Progenitor cell of endocrine pancreas (in vitro differentiated cells): ENCODE measurements at places on chromosomes 3 and 15.

GRCh38 chr15:88538972-88539371 lies 7.5 kb downstream of the DET1 start:
- no peak for DNase-seq

DNA sequence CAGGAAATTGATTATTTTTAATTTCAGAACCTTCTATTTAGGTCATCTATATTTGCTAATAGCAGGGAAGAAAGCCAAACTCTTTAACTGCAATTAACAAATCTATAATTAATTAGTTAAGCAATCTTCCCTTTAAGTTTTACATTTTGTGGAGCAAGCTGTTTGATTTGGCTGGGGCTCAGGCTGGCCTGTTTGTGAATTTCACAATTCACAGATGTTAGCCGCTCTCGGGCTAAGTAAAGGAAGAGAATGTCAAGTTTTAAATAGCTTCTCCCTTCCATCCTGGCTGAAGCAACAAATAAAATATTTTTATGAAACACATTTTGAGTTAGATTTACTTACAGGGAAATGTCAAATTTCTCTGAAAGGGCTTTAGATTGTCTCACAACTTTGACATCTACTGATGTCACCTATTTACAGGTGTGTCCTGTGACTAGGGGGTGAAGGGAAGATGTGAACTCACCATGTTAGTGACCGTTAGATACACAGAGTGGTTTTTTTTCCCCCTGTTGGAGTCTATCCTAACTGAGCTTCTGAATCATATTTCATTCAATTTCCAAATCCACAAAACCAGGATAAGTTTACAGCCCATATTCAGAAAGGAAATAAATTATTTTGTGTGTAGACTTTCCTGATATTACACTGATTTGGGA lies 1.3 kb upstream of the TP63 start:
- no peak for DNase-seq

DNA sequence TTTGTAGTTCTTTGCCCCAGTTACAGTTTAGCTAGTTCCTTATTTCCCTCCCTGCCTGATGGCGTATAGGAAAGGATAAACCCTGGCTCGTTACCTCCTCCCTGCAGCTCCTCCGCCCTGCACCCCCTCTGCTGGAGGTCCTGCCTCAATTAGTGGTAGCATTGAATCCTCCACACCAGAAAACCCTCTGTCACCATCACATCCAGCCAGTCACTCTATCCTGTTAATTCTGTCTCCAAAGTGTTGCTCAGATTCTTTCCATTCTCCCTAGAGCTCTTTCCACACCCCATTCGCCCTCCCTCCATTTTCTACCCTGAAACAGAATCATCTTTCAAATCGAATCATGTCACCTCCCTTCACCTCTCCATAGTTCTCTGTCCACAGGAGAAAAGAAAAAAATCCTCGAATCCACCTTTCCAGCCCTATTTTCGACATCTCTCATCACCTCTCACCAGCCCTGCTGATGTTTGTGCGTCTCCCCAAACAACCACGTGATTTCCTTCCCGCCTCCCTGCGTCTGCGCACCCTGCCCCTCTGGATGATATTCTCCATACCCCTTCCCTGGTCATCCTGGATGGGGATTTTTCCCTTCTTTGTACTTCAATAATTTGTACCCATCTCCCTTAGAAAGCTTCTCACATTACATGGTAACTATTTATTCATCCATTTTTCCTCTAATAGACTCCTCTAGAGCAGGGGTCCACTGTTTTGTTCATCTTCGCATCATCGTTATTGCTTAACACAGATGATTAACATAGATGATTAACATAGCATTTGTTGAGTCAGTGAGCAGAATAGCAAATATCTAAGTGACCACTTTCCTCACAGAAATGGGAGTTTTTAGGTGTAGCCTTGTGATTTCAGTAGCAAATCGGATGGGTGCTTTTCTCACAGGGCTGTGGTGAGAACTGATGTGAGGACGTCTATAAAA lies 37.1 kb downstream of the MAP3K13 start:
- DNase-seq, result no peak

DNA sequence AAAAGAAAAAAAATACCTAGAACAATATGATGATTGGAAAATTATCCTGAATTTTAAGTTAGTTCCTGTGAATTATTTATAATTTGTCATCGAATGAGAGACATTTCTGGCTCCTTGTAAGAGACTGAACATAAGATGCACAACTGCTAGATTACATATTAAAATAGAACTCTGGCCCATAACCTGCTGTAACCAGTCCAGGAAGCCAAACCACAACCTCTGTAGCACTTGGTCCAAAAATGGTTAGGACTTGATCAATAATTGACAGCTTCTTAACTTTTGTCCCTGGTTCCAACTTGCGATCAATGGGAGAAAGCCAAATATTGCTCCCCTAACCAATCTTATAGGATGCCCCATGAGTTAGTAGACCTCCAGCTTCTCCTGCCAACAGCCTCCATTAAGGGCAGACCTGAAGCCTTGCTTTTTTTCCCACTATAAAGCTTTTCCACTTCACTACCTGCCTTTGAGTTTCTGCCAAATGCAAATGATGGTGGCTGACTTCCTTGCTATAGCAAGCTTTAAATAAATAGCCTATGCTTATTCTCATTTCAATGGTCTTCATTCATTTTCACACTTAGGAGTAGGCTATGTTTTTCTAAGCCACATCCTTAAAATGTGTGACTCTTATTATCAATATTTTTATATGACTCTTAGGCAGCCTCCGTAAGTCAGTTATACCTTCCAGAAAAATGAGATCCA lies 224.0 kb upstream of the ARHGEF26 start:
- DNase-seq, result no peak

DNA sequence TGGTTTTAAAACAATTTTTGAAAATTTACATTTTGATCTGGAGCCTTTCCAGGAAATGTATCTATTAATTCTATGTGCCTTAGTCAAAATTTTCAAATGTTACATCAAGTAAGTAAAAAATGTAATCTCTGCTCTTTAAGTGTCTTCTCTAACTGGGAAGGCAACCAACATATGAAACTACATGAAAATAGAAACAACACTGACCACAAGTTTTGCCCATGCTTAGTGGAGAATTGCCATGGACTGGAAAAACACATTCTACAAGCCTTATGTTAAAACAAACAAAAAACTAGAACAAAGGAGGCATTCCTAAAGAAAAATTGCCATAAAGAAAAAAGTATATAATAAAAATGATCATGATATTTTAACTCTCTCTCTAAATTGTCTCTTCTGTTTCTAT lies 75.9 kb upstream of the SPRED1 start:
- no peak for DNase-seq

- DNase-seq, result peak; percentile 15
Observed at GRCh38 chr3:64150623-64151207, 74.6 kb downstream of the PRICKLE2 start.

- DNase-seq, result no peak
Observed at GRCh38 chr3:62600033-62600432, 226.7 kb upstream of the FEZF2 start.

DNA sequence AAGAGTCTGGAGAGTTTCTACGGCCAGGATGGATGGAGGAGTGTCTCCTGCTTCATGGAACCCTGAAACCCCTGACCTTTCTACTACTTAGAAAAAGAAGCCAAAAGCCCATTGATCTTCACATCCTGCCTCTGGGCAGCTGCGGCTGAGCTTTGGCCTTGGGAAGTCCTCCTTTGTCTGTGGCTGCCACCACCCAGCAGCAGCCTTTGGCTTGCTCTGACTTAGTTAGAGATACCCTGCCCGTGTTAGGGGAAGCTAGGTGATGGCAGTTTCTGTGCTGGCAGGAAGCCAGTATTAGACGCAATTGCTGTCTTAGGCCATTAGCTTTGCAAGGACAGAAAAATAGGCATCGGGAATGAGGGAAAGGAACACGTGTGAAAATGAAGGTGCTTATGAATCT lies 18.8 kb downstream of the APH1B start:
- no peak for DNase-seq

- no peak for DNase-seq
Observed at GRCh38 chr15:82132742-82133141, 86.9 kb upstream of the MEX3B start.

DNA sequence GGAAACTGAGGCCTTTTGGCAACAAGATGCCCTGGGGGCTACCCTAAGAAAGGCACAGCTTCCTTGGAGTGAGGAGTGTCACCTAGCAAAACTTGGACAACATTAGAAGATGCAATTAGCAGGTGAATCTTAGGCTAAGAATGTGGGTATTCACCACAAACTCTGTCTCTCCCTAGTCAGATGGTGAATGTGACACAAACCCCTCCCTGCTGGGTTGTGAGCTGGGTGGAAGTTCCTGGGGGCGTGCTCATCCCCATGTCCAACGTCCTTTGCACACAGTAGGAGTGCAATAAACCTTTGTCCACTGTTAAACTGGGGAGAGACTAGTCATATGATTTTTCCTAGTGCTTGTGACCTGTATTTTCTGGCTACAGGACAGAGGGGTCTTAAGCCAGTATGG lies 67.1 kb upstream of the SH3GL3 start:
- no peak for DNase-seq

DNA sequence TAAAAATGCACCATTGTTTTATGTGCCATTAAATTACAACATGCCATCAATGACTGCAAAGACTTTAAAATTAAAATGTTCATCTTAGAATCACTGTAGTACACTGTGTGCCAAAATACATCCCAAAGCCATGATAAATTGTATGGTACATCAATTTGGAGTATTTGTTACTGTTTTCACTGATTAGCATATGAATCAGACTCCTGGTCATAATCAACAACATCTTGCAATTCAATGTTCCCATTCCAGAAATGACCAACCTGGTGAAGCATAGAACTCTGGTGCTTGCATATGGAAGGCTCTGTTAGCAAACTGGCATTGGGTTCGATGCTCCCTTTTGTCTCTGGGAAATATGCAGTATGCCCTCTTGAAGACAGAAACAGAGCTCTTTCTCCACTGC lies 22.5 kb downstream of the LYSMD2 start:
- DNase-seq, result no peak

DNA sequence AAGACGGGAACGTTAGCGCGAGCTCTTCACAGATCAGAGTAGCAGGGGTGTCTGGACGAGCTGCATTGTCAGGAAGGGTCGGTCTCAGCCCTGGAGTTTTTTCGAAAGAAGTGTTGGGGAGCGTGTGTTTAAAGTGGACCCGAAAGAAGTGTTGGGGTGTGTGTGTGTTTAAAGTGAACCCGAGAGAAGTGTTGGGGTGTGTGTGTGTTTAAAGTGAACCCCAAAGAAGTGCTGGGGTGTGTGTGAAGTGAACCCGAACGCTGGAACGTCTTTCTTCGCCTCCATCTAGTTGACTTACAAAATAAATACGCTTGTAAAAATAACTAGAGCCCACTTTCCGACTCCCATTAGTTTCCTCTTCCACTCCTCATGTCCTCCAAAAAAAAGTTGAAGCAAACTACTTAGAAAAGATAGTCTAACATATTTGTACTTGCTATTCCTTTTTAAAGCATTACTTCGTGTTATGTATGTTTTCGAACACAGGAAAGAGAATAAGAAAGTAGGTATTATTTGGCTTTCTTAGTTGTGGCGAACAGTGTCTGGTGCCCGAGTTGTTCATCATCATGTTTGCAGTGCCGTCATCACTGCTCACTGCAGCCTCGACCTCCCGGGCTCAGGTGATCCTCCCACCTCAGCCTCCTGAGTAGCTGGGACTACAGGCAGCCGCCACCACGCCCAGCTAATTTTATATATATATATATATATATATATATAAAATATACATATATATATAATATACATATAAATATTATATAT lies 1.0 kb downstream of the LRCH3 start:
- no peak for DNase-seq

DNA sequence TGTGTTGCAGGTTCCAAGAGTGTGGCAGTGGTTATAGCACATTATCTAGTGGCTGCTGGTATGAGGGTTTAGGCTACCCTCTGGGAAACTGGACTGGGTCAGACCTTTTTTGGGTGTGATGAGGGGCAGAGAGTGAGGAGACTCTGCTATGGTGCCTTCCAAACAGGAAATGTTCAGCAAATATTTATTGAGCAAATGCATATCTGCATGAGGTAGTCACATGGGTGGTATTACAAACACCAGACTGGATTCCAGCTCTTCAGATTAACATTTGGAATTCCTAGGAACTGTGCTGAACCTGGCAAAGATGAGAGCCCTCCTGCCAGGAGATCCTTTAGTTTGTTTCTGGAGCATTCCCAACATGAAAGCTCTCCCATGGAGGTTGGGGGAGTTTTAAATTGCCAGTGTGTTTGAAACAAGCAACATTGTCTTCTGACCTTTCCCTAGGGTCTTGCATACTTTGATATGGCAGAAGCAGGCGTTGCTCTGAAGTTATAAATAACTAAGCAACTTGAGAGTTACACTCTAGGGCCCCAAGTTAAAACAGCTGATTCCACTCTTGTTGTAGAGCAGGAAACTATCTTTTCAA lies 341.2 kb upstream of the C2CD4B start:
- DNase-seq, result no peak

DNA sequence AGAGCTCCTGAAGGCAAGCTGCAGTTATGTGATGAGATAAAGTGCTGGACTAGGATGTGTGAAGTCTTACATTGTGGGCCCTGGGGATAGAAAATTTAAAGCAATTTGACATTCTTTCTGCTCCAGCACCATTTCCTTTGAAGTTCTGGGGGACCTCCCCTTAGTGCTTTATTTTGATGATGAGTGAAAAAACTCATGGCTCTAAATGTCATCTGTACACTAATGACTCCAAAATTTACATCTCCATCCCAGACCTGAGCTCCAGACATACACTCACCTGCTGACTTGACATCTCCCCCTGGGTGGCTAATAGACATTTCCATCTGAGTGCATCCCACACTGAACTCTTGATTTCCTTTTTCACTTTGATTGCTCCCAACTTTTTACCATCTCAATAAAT lies 276.4 kb downstream of the EPHB1 start:
- DNase-seq, result no peak

- no peak for DNase-seq
Observed at GRCh38 chr3:18847583-18848197, 300.6 kb upstream of the KCNH8 start.

GRCh38 chr15:101534376-101534970 lies 45.0 kb upstream of the PCSK6 start:
- DNase-seq, result no peak

- DNase-seq, result no peak
Observed at GRCh38 chr15:73996939-73997338, 2.4 kb downstream of the PML start.

DNA sequence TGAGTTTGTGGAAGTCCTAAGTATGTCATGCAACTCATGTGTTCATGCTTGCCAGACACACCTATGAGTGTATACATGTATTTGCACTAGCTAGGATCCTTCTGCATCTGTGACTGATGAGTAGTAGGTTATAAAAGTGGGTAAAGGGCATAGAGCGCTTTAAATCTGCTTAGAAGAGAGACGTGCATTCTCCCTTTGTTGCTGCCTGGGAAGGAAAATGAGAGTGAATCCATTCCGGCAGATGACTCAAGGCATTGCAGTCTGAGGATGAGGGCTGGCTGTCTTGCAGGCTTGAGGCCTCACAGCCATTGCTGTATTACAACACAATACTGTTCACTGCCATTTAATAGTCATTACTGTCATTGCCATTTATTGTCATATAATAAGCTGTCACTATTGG lies 120.8 kb upstream of the UMPS start:
- no peak for DNase-seq
